Stimulated activated CD8-positive, alpha-beta memory T cell treated with anti-CD3 and anti-CD28 coated beads, Interleukin-15, amount 100 ng/mL, for 24 hours (primary cell): ENCODE measurements at places on chromosomes 1 and 21.

- no peak for DNase-seq
These were observed 29.8 kb upstream of the RC3H1 start for GRCh38 chr1:174051956-174052355.

GRCh38 chr1:228064296-228064695 lies 18.2 kb upstream of the ARF1 start:
- no peak for DNase-seq

- DNase-seq: no peak
These were observed at the start of gene GIPC2 for GRCh38 chr1:78045926-78046778. Gene GIPC2 (plus strand): TSS chr1:78045966. CDS start chr1:78046095, 129 bp downstream.

- no peak for DNase-seq
These were observed 82.0 kb downstream of the TGFBR3 start for GRCh38 chr1:91803847-91804545.

GRCh38 chr1:156319664-156320063 lies 18.4 kb downstream of the CCT3 start:
- no peak for DNase-seq

GRCh38 chr1:201504799-201505502 lies 2.0 kb downstream of the CSRP1 start:
- no peak for DNase-seq

DNA sequence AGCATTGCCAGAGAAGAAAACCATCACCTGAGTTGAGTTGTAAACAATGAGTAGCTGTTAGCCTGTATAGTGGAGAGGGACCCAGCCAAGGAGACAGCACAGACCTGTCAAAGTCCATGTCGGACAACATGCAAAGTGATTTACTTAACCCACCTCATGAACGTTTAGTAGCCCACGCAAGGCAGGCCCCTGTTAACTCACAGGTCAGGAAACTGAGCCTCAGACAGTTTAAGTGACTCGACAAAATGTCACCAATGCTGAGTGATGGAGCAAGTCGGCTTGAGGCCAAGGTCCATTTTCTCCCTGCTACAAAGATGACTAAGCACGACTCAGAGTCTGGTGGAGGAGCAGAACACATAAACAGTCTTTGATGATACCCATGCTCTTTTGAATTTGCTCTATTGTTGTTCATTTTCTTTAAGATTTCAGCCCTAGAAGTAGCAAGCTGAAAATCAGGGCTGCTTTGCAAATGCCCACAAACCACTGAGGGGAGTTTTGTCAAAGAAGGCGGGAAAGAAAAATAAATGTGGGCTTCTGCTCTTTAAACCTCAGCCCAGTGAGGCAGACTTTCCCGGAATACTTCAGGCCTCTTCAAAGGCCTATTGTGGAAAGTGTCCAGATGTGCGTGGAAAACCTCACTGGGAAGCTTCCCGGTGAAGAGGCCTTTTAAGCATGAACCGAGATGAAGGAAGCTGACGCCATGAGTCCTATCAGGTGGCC lies 83.8 kb upstream of the HOOK1 start:
- DNase-seq: no peak

DNA sequence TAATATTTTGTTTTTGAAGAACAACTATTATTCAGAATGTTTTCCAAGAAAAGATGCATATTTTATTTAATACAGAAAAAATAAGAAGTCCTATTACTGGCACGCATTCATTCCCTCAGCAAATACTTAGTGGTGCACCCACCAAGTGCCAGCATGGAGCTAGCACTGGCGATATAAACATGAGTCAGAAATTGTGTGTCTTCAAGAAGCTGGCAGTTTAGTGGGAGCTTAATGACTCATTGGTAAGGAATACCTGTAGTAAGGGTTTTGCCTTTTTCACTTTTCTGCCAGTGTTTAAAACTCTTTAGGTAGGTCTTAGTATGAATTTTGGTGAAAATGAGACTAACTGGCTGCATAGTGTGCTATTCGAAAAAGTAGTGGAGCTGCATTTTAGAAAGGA lies 6.3 kb downstream of the MAGI3 start:
- DNase-seq: no peak

GRCh38 chr1:160858507-160858906 lies 4.2 kb downstream of the CD244 start:
- DNase-seq: no peak

DNA sequence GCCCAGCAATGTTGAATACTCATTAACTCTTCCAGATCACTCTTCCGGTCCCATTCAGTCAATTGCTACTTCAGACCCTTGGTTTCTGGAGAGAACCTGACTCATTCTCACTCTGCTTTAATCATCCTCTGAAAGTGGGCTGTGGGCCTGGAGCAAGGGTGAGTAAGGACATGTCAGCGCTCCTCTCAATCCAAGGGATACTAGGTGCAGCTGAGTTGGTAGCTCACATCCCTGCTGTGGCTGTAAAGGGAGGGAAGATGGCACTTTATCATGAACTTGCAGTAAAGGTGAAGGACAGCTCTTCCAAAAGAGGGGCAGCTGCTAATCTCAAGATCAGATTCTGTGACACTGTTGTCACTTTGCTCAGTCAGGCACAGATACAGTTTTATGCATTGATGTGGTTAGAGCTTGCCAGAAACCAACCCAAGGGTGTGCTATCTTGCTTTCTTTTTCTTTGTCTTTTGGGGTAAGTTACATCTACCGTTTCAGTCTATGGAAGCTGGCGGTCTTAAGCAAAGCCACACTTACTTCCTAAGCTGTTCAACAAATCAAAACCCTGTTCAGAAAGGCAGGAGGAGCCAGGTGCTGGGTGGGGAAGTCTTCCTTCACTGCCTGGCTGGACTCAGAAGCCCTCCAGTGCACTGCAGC lies 26.5 kb upstream of the NTPCR start:
- no peak for DNase-seq

DNA sequence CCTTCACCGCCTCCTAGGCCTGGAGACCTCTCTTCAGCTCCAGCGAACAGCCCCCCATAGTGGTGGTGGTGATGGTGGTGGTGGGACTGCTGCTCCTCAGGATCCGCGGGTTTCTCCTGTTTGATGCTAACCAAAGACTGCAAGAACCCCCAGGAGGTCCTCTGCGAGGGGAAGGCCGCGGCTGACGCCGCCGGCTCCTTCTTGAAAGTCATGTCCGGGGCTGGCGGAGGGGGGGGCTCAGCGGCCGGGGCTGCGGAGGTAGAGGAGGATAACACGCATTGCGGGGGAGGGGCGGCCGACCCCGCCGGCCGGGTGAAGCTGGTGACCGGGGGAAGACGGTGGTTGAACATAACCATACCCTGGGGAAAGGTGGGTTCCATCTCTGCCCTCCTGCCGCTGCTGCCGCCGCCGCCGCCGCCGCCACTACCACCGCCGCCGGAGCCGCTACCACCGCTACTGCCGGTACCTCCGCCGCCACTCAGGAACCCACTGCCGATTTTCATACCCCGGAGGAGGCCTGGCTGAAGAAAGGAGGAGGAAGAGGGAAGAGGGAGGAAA lies 554 bp downstream of the ZNF281 start:
- peak; percentile 12 for DNase-seq

DNA sequence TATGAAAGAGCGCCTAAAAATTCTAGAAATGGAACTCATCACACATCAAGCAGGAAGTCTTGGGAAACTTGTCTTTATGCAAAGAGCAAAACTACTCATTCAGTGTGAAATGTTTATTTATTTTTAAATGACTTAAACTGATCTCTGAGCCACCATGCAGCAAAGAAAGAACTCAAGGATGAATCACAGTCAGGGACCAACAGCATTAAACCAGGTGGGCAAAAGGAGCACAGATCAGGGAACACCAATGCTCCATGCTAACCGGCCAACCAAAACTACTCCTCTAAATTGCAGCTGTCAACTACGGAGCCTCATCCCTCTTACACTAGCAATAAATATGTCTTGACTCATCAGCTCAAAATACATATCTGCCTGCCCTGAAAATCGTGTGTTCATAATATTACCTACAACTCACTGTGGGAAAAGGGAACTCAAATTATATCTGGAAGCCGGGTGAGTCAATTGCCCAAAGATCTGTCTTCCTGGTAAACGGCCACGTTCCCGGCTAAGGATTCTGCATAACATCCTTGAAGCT lies 129.2 kb downstream of the PTPN14 start:
- DNase-seq: no peak

GRCh38 chr1:227903614-227904501 lies 43.9 kb downstream of the WNT9A start:
- DNase-seq: no peak

DNA sequence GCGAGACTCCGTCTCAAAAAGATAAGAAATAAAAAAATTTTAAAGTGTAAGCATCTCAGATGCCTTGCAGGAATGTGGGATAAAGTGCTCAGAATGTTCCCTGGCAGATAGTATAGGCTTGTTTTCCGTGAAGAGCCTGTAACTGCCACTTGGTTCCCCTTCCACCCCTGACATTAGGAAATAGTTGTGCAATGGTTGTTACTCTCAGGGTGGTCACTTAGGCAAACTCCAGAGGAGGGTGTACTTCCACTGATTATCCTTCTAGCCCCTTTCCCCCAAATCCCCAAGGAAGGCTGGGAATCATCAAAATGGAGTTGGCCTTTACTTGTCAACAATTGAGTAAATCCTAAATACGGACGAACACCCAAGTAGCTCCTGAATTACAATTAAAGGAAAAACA lies 10.4 kb downstream of the RPL11 start:
- no peak for DNase-seq

DNA sequence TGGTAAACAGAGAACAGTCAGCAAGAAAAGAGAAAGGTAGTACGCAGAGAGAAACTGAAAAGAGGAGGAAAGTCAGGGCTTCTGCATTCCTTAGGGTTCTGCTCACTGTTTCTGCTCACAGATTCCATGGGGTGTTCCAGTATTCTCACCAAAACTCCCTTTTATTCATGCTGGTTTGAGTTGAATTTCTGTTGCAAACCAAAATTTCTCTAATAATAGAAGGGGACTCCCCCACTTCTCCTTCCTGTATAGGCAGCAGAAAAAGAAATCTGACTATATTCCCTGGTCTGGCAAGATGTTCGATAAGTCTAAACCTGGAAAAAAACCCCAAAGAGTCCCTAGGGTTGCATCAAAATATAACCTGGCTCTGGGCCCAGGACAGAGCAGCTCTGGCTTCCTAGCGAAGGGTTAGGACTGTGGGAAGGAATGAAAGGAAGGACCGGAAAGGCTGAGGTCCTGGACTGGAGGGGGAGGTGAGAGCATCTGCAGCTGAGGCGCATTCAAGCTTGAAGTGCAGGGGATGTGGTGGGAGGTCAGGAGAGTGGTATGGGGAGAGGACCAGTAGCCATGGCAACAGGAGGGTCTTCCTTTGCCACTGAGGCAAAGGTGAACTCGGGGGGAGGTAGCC lies 18.8 kb upstream of the RGS16 start:
- DNase-seq: no peak

DNA sequence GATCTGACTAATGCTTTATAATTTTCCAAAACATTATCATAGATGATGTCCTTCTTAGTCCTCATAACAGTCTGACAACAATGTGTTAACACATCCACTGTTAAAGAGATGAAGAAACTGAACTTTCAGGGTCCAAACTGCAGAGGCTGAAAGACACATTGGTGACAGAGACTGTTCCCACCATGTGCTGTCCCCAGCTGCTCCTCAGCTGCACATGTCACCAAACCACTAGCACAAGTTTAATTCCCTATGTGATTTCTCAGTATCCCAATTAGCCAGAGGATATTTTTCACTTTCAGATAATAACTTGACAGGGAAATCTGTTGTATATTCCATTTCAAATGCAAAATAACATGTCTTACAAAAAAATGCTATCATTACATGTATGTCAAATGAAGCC lies 24.6 kb downstream of the LAMC2 start:
- DNase-seq: no peak

- no peak for DNase-seq
These were observed 32.0 kb downstream of the TMEM53 start for GRCh38 chr1:44642255-44642654.

DNA sequence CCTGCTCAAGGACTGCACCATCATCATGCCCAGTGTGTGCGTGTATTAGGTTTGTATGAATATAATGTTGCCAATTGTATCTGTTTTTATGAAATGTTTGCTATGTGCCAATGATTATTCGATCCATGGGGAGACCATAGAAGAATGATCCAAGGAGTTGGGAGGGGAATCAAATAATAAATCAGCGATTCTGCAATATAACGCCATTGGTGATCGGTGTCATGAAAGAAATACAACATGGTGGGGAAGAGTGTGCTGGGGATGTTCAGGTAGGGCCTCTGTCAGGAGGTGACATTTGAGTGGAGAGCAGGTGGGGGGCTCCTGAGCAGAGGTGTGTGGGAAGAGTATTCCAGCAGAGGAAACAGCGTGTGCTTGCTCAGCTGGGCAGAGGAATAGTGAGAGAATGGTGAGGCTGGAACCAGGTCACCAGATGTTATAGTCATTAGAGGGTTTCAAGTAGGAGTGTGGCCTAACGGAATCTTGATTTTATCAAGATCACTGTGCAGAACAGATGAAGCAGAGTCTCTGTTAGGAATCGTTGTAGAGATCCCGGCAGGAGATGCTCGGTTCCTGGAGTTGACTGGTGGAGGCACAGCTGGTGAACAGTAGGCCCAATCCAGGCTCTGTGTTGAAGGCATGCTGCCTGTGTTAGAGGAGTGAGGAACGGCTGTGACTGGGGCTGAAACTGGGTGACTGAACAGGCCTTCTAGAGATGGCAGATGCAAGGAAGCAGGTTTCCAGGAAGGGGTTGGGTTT lies 2.9 kb upstream of the ZNF496 start:
- no peak for DNase-seq

GRCh38 chr1:18491168-18491567 lies 10.4 kb downstream of the KLHDC7A start:
- DNase-seq: no peak

DNA sequence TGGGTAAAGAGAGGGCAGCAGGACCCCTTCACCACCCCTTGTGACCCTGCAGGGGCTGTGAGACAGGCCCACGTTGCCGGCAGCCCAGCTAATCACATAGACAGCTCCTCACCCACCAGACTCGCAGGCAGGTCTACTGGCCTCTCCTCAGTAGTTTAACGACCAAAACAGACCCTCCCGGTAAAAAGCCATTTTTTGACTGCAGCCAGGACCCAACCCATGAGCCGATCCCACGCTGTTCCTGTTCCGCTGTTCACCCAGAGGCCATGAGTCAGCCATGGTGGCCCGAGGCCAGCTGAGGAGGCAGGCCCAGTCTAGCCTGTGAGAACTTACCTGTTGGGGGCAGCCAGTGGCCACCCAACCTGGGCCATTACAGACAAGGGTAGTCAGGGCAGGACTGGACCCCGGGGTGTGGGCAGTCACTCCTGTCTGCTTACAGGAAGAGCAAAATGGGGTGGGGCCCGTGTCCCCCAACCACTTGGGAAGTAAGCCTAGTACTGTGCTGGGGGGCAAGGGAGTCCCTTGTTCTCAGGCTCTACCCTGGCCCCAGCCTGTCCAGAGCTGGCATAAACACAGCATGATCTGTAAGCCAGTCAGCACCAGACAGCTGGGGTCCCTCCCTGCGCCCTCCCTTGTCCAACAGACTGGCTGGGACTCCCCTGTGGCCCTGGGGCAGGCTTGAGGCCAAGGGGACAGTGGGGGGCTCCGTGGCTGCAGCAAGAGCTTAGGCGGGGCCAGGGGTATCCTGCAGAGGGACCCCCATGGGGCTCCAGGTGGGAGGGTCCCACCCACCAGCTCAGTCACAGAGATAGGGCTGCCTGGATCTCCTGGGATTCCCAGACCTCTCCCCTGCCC lies 61.9 kb downstream of the WNT9A start:
- DNase-seq: no peak
